ENCODE measurements at places on chromosomes 12 and 14.

GRCh38 chr12:93164103-93164880 lies 213.4 kb upstream of the NUDT4 start:
- DNase-seq: no peak

DNA sequence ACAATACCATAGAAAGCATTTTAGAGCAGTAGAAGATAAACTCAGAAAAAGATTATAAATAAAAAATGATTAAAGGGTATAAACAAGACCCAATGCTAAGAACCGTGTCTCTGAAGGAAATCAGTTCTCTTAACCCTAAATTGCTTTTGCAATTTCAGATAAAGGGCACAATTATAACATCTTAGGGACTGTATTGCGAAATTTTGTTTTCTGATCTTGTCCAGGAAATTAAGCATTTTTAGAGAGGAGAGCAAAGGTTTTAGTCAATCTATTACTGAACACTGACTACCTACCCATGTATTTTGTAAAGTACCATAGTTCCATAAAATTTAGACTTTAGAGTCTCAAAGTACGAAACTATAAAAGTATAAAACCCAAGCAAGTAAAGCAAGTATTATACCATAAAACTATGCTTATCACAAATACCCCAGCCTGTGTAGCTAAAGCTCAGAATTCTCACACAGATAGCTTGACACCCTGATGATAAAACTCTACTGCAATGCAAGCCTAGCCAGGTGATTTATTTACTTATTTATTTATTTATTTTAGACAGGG lies 6.8 kb upstream of the CHPT1 start:
- DNase-seq: no peak

DNA sequence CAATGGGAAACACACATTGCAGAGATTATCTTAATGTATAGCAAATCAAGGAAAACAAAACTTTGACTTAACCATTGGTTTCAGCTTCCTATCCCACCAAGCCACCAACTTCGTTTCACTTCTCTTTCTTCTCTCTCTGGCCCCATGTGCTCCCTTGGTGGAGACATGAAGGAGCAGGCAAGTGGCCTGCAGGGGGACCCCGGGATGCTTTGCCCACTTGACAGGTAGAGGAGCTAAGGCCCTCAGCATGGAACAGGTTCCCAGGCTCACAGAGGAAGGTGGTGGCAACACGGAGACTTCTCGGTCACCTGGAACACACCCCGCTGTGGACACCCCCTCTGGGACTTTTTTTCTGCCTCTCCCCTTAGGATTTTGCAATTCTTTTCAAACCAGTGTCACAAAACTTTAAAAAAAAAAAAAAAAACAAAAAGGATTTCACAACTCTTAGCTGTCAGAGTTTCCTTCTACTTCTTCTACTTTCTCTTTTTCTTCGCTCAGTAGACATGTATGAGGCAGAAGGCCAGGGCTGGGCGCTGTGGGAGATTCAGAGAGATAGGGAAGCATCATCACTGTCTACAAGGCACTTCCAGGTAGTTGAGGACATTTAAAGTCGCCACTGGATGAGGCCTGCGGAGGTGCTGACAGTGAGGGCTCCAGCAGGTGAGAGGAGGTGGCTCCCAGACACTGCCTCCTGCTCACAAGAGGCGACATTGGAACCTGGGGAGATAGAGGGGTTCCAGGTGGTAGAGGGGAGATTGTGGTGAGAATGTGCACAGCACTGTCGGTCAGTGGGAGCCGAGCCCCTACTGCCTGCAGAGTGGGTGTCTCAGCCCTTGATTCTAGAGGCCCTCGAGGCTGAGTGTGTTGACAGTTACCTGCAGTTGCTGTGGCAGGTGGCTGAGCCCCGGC lies 119.6 kb downstream of the GCH1 start:
- no peak for DNase-seq

DNA sequence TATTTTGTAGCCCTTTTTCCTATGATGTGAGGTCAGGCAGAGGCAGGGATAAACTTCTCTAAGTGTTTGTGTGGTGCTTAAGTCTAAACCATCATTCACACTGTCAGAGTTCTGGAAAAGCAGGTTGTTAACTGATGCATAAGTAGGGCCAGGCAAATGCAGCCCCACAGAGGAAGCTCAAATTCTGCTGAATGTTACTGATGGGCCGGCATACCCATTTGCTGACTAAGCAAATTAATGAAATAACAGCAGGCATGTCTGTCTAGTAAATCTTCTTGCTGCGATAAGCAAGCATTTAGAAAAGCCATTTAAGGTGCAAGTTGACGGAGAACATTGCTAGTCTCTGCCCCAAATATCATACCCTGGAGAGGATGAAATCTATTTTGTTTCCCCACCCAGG lies 523.2 kb upstream of the CCDC196 start:
- DNase-seq: no peak

GRCh38 chr12:120856980-120857379 lies 47.2 kb downstream of the SPPL3 start:
- DNase-seq: no peak

Measured in skeletal muscle cell (primary cell).